Stimulated activated CD8-positive, alpha-beta memory T cell treated with anti-CD3 and anti-CD28 coated beads, Interleukin-4, amount 100 ng/mL, for 24 hours (primary cell): ENCODE measurements at places on chromosomes 3 and 15.

GRCh38 chr3:70281663-70282062 lies 30.8 kb downstream of the MDFIC2 start:
- DNase-seq, result no peak

- DNase-seq, result no peak
These were observed 50.8 kb upstream of the SYN2 start for GRCh38 chr3:11953350-11953749.

GRCh38 chr15:96011136-96011535 lies 319.4 kb upstream of the NR2F2 start:
- DNase-seq, result no peak

DNA sequence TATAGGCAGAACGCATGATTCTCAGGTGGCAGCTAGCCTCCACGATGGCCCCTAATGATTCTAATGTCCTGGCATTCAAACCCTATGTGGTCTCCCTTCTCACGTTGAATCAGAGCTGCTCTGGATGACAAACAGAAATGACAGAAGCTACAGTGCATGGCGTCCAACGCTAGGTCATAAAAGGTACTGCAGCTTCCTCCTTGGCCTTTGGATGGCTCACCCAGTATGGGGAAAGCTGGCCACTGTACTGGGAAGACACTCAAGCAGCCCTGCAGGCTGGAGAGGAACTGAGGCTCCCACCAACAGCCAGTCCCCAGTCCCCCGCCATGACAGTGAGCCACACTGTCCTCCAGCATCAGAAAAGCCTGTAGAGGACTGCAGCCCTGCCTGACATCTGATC lies 286.3 kb downstream of the FAM43A start:
- no peak for DNase-seq

- no peak for DNase-seq
These were observed 49.7 kb downstream of the LRTM1 start for GRCh38 chr3:54878145-54878544.

DNA sequence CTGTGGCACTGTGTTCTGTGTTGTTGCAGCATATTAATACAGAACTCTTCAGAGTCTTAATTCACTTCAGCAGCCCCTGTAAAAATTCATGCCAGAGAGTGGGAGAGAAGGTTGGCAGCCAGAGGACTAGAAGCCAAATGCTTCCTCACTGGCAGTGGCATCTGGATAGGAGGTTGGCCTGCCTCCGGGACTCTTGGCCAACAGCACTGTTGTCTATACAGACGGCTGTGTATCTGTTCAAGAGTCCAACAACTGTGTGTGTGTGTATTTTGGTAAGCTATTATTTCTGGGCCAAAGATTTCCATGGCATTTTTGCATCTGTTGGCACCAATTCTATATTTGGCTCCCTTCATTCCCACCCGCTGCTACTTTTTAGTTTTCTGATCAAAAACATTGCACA lies 156.0 kb upstream of the SOX2 start:
- DNase-seq, result no peak

DNA sequence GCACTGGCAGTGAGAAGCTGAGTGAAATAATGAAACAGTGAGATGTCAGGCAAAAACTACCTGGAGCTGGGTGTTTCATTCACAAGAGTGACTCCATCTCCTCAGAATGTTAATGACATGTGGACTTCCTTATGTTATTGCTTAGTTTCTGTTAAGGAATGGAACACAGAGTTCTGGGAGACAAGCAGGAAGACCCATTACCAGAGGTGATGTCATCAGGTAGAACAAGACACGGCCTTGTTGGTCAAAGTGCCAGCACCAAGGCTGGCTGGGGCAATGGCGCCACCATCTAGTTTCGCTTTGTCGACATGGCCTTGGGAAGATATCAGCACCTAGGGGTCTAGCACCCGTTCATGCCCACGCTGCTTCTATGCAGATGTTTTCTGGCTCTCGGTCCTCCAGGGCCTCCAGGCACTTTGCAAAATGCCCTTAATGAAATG lies 252.2 kb downstream of the FAM43A start:
- DNase-seq, result no peak

GRCh38 chr15:77578641-77579372 lies 53.9 kb downstream of the LINGO1 start:
- no peak for DNase-seq
